ENCODE measurements at places on chromosomes 2 and 18.
A peak's percentile ranks its signal among the peaks of the same experiment; 100 is the strongest.

DNA sequence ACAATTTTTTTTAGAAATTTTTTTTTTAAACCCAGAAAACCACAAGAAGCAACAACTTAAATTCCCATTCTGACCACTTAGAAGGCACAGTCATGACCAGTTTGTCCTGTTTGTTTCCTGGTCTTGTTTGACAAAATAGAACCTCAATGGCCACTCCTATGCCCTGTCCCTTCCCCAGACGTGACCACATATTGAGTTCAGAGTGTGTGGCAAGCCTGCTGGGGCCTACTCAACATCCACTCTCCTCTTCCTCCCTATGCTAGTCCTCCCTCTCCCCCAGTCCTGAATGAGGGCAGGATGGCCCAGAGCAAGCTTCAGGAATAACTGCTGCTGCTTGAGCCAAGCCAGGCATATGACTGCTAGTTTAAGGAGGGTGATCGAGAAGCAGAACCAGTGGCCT is 89.6 kb downstream of the PRELID3A start:
- no peak for DNase-seq

GRCh38 chr2:207469943-207470729 is 59.6 kb upstream of the CREB1 start:
- DNase-seq, result peak; percentile 67

DNA sequence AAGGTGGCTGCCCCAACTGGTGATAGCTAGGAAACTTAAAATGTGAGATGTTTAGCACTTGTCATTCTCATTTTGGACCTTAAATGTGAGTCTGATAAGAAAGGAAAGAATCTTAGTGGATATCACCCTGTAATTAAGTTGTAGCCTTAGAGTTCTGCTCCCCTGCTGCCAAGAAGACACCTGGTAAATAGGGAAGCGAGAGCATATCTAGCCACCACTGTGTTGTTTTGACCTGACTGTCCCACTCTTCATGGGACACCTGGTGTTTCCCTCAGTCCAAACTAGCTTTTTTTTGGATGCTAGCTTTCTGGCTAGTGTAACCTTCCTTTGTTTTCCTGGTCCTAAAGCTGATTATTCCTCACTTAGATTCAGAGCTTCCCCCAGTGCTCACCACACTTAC is 357.6 kb downstream of the RAD51AP2 start:
- no peak for DNase-seq

DNA sequence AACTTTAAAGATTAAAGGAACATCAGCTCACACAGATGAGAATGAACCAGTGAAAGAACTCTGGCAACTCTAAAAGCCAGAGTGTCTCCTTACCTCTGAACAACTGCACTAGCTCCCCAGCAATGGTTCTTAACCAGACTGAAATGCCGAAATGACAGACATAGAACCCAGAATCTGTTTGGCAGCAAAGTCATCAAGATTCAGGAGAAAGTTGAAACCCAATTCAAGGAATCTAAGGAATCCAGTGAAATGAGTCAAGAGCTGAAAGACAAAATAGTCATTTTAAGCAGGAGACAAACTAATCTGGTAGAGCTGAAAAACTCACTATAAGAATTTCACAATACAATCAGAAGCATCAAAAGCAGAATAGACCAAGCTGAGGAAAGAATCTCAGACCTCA is 72.0 kb downstream of the STRADB start:
- DNase-seq, result no peak

- no peak for DNase-seq
Observed at GRCh38 chr2:240288087-240288521, 147.4 kb upstream of the GPC1 start.

DNA sequence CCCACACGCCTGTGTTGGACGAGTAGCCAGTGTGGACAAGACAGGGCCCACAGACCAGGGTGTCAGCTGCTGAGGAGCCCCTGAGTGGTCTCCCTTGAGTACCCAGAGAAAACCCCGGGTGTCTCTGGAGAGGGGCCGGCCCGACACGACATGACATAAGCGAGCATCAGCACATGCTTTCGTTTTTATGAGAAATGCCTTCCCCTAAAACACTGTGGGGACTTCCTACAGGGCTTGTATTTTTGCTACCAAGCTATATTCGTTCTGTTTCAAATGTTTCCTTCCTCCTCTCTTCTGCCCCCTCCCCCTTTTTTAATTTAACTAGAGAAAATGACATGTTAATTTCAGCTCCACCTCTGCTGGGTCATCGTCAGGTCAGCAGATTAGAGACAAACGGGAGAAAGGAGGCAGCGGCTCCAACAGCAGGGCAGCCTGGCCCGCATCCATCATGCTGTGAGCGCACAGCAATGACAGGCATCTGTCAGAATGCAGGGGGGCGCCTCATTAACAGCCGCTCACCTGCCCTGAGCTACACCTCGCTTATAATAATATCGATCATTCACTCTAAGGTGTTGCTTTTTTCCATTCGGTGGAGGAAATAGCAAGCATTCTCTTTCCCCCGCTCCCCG is 286.2 kb downstream of the ZNF516 start:
- DNase-seq, result peak; percentile 60

DNA sequence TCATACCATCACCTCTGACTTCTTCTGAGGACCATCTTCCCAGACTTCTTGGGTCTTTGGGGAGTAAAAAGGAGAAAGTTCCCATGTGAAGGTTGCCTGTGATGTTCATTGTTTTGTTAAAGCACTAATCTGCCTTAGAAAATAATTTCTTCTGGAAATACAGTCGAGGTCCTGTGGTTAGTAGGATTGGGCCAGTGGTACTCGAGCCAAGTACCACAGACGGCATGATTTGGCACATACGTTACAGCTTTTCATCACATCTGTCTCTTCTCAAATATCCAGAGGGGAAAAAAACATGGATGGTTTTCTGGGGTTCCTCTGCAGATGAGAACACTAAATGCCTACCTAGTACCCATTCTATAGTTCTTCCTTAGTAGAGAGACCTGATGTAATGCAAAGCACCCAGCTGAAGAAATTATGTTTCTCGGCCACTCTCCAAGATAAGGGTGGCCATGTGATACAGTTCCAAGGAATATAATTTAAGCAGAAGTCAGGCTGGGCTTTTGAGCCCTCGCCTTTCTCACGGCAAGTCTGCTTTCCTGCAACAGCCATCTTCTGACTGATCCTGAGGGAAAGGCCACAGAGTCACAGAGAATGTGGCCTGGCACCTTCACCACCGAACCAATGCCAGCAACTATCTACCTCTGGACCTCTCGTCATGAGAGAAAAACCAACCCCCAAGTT is 161.0 kb downstream of the RNF152 start:
- no peak for DNase-seq

GRCh38 chr2:84964406-84965191 is 6.4 kb upstream of the KCMF1 start:
- DNase-seq, result no peak

DNA sequence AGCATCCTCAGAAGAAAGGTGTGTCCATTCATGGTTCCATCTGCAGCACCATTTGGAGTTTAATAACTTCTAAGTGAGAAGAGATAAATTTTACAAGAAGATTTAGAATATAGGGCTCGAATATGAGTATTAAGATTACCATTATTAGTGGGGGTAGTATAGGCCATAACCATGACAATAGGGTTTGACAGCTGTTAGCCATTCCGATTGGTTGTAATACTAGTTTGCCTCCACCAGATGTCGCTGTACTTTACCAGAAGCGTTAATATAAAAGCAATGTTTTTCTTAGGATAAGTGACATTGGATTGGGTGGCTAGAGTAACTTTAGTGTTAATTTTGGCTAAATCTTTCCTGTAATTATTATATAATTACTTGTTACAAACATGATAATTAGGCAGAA is 107.5 kb upstream of the SRD5A2 start:
- DNase-seq, result no peak

DNA sequence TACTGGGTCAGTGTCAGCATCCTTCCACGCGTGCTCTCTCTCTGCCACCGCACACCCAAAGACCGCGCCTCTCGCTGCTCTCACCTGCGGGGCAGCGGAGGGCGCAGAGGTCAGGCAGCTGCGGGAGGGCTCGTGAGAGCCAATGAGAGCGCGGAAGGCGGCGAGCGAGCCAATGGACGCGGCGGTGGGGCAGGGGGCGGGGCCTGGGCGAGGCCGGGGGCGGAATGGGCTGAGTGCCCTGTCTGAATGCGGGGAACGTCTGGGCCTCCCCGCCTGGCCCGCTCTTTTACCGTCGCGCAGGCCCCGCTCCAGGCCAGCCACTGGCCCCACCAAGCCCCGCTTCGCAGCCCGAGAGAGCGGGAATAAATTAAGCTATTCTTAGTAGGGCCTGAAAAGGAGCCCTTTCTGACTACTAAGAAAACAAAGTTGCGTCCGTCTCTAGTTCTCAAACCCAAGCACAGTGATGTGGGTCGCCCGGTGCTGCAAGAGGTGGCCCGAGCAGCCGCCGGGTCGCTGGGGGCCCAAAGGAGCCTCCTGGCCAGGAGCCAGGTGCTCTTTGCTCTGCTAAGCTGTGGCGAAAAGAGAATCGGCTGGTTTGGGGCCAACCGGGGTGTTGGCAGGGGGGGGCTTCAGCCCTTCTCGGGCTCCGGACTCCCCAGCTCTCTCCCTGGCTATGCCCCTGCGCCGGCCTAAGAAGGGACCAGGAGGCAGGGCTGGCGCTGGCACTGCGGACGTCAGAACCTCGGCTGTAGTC is 81.1 kb upstream of the GLI2 start:
- DNase-seq, result peak; percentile 52

- no peak for DNase-seq
Observed at GRCh38 chr2:170218931-170219330, 41.0 kb downstream of the MYO3B start.

GRCh38 chr2:16584084-16584483 is 81.5 kb downstream of the CYRIA start:
- DNase-seq, result peak; percentile 61

- no peak for DNase-seq
Observed at GRCh38 chr2:126200538-126200937, 455.4 kb upstream of the GYPC start.

DNA sequence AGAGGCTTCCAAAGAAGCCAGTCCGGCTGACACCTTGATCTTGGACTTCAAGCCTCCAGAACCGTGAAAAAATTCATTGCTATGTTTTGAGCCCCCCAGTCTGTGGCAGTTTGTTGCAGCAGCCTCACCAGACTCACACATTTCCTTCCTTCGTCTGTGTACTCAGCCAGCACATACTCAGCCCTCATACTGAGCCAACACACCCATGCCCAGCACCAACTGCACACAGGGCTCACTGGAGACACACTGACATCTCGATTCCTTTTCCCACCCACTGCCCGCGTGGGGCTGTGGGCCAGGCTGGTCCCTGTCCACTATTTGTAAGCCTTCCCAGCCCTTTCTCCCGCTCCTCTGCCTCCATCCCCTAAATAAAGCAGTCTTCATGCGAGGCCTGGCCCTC is 24.1 kb upstream of the NMUR1 start:
- DNase-seq, result no peak

DNA sequence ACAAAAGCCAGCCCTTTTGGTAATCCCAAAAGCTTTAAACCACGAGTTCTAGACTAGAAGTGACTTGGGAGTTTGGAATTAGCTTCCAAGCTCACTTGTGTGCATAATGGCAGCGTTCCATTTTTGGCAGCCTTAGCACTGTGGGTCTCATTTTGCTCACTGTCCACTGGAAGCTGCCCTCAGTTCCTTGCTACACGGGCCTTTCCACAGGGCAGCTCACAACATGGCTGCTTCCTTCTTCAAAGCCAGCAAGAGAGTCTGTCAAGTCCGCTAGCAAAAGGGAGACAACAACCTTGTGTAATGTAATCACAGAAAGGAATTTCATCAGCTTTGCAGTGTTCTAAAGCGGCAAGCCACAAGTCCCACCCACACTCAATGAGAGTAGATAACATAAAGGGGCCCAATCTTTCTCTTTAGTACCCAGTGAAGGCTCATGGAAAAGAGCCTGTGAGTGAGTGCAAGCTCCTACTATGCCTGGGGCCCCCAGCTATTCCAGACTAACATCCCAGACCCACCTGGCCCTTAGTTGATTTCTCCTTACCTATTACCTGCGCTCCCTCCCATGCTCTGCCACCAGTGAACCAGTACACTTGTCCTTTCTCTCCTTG is 239.7 kb upstream of the FBXO11 start:
- no peak for DNase-seq

GRCh38 chr2:153388246-153388645 is 90.3 kb downstream of the RPRM start:
- no peak for DNase-seq

- no peak for DNase-seq
Observed at GRCh38 chr18:55360061-55360460, 227.9 kb downstream of the TCF4 start.
